ENCODE measurements at places on chromosomes 1 and 21.

GRCh38 chr1:55213151-55213884 is 1.8 kb downstream of the USP24 start:
- DNase-seq, result peak; percentile 29

DNA sequence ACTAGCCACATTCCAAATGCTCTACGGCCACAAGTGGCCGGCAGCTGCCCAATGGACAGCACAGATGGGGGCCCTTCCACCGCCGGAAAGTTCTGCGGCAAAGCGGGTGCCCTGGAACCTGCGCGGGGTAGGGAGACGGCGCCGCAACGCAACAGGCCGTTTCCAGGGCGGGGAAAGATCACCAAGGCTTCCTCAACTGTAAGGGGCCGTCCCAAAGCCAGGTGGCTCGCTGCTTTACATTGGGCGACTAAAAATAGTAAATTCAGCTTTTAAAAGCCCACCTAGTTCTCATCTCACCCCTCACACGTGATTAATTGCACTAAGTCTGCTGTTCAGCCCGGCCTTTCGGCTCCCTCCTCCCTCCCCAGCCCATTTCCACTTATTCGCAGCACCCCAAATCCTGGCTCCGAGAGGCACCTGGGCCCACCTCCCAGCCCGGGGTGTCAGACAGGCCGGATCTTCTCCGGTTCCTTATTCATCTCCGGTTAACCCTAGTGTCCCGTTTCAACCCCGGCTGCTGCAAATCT is 643 bp downstream of the CFAP298 start:
- DNase-seq, result peak; percentile 66

- DNase-seq, result no peak
These were observed 9.7 kb downstream of the ZNF362 start for GRCh38 chr1:33265780-33266605.

DNA sequence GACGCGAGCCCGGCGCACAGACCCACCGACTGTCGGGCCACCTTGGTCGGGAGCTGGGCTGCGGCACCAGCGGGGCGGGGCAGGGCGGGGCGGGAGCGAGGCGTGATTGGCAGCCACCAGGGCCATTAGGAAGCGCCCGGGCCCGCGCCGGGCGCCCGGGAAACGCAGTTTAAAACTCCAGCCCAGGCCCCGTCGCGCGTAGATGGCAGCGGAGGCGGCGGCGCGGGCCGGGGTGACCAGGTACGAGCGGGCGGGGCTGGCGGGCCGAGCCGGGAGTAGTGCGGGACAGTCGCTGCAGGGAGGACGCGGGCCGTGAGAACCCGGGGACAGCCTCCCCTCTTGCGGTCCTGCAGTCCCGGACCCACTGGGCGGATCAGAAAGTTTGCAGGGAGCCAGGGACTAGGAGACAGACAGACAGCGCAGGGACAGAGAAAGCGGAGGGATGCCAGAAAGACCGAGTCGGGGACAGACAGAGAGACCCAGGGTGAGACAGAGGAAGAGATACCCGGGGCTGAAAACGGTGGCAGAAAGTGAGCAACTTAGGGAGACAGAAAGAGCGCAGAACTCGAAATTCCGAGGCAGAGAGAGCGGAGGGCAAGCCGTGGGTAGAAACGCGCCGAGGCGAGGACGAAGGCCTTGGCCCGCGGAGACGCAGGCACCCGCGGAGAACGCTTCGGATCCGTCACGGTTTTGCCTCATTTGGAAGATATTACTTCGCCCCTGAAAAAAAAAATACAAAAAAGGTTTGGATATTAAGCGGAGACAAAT is at the start of gene DMBX1:
TSS of gene DMBX1 (plus strand) at position 199 of the 768 bp plus-strand sequence. CDS start 17,175 bp downstream, outside the sequence.
- DNase-seq, result no peak

- DNase-seq, result peak; percentile 39
These were observed 66.1 kb downstream of the NID1 start for GRCh38 chr1:235998812-235999211.

GRCh38 chr1:160975026-160975425 is 20.4 kb upstream of the ITLN2 start:
- peak; percentile 47 for DNase-seq

DNA sequence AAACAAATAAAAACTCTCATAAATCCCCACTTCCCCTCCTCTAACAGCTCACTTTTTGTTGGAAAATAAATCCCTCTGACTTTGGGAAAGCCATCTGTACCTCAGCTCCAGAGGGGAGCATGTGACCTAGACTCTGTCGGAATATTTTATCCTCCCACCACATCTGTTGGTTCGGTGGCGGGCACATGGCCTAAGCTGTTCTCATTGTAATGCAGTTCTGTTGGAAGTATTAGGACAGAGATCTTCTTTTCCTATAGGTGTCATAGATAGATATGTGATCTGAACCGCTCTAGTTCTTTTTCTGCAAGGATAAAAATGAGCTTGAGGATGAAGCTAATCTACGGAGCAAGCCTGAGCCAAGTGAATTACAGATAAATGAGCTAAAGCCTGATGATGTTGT is 50.5 kb upstream of the EPS8L3 start:
- DNase-seq, result no peak

DNA sequence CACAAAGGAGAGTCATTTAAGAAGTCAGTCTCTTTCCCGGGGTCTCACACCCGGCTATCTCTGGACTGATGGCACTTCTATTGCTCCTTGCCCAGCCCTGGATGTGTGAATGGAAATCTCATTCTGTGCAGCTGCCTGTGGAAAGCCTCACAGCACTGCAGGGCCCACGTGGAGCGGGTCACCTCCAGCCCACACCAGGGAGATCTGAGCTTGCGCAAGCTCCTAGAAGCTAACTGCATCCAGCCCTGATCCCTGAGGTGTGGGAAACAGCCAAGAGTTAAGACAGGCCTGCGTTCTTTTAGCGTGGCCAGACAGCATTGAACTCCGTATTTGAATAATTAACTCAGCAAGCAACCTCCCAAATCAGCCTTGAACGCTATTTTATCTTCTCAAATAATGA is 150.5 kb downstream of the LRIG2 start:
- DNase-seq, result no peak

GRCh38 chr1:78348496-78349284 is 142.1 kb upstream of the PTGFR start:
- DNase-seq, result no peak

All from GM10248 (cell line).